Adipocyte (in vitro differentiated cells): ENCODE measurements at places on chromosomes 5 and 9.
A peak's percentile ranks its signal among the peaks of the same experiment; 100 is the strongest.

DNA sequence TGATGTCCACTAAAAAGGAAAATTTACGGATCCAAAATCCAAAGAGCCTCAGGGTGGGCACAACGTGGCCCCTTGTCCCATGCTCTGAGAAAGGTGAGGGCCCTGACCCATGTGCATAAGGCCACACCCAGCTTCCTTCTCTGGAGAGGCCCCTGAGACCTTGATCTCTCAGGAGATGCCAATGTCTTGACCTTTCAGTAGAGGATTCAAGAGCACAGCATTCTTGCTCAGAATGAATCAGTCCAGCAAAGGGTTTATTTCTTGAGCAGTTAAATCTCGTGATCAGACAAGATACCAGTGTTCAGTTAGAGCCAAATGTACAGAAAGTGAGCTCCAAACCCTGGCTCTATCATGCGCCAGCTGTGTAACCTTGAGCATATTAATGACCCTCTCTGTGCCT is 115.9 kb upstream of the DAPK1 start:
- DNase-seq, result peak; percentile 50

GRCh38 chr9:20591223-20591622 is 31.1 kb downstream of the MLLT3 start:
- no peak for DNase-seq

GRCh38 chr5:52041842-52042241 is 658.6 kb downstream of the ISL1 start:
- DNase-seq, result no peak

- DNase-seq, result no peak
Observed at GRCh38 chr5:53575101-53575500, 14.7 kb downstream of the NDUFS4 start.

DNA sequence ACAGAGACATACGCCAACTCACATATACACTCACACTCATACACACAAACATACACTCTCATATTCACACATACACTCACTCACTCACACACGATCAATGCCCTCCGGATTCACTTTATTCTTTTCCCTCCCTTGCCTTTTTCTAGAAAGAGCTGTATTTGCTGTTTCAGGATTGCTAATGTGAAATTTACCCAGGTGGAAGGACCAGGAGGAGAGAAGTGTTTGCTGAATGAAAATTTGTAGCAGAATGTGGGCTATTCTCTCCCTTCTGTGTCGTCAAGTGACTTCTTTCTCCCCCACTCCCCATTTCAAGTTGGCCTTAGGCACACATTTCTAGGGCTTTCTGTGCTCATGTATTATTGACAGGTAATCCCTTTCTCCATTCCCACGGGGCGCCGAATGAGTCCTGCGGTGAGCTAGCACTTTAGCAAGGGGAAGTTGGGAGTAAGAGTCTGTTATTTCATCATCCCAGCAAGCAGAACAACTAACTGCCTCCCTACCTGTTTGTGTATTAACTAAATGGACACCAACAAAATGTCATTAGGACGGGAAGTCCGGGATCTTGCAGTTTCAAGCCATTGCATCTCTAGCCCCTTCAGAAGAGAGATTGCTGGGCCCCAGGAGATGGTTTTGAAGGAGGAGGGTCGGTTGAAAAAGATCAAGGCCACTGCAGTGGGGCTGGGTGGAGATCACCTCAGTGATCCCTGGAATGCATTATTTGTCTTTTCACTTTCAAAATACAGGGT is 97.1 kb upstream of the TAF11L2 start:
- DNase-seq, result no peak

DNA sequence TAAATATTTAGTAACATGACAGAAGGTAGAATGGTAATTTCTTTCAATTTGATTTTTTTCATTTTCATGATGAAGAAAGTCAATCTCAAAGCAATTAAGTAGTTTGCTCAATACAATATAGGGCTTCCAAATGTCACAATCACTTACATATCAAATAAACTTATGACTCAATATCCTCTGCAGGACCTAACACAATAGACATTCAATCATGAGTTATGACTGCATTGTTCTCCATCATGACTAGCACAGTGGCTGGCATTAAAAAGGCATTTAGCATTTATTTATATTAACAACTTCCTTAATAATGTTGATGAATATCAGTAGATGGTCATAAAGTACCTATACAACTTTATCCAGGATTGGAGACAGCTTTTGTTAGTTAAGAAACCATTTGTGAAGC is 1499.6 kb downstream of the EFNA5 start:
- no peak for DNase-seq

GRCh38 chr9:16133556-16134227 is 580.8 kb downstream of the CCDC171 start:
- DNase-seq, result peak; percentile 61

DNA sequence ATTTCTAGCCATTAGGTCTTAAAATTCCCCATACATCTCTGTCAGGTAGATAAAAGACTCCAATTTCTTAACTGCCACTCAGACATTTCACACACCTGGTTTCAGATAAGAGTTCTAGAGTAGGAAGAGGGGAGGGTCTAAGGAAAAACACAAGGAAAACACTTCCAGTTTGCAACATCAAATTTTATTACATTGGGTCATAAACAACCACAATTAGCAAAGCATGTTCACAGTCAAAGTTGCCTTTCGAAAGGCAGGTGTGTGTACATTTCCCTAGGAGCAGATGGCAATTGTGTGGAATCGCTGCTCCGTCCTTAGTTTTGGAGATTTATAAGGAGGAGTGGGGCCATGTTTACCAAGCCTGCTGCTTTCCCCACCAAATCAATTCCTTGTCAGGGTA is 120.8 kb downstream of the DMRT2 start:
- no peak for DNase-seq

DNA sequence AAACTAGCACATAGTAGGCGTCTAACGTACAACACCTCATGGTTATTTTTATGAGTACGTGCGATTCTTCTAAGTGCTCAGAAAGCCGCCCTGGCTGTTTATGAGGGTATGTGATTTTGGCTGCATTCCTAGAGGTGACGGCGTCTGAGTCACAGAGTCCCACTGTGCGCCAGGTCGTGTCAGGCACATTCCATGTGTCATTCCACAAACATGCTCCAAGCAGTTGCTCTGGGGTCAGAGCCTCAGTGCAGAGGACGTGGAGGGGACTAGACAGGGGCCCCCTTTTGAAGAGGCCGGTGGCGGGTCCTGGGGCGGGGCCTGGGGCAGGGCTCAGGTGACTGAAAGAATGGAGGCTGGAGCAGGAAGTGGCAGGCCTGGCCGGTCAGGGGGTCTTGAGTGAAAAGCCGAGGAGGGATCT is 51.9 kb downstream of the NEK6 start:
- DNase-seq, result peak; percentile 93

- DNase-seq, result no peak
Observed at GRCh38 chr5:60841361-60841760, 2.7 kb downstream of the ELOVL7 start.

GRCh38 chr9:128732576-128732975 is 8.6 kb upstream of the ZDHHC12 start:
- no peak for DNase-seq

- peak; percentile 25 for DNase-seq
Observed at GRCh38 chr9:4106760-4107143, 193.1 kb downstream of the GLIS3 start.

DNA sequence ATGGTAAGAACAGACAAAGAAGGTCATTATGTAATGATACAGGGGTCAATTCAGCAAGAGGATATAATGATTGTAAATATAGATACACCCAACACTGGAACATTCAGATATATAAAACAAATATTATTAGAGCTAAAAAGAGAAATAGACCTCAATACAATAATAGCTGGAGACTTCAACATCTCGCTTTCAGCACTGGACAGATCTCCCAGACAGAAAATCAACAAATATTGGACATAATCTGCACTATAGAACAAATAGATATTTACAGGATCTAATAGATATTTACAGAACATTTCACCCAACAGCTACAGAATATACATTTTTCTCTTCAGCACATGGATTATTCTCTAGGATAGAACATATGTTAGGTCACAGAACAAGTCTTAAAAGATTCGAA is 190.6 kb upstream of the RFX3 start:
- peak; percentile 30 for DNase-seq

GRCh38 chr5:172910828-172911627 is 48.2 kb upstream of the RPL26L1 start:
- DNase-seq, result peak; percentile 56

- no peak for DNase-seq
Observed at GRCh38 chr5:139809331-139809810, 13.8 kb downstream of the PSD2 start.

DNA sequence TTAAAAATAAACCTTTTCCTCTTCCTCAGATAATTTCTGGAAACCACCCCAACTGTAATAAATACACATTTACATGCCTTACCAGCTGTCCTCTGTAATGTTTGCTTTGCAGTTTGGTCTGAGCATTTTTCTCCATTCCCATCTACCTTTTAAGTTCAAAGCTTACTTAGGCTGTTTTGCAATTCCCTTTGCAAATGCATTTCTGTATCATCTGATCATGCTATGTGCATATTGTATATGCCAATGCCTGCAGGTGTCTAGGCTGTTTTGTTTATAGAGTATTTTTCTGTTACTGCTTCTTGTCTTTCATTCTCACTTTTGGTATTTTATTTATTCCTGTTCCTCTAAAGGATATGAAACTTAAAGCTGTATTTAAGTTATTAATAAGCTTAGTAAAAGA is 86.3 kb downstream of the SLC44A1 start:
- DNase-seq, result no peak

DNA sequence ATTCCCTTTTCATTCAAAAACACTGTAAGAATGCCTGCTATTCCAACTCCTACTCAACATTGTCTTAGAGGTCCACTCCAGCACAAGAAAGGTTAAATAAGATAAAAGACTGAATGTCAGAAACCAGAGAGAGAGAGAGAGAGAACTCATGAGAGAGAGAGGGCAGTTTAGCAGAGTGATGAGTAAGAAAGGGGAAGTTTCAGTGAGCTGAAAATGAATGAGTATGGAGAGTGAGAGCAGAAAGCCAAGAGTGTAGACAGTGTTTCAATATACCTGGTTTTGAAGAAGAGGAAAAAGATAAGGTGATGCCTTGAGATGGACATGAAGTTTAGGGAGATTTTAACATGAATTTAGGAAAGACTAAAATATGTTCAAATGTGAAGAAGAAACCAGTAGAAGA is 528.0 kb upstream of the SEMA6A start:
- DNase-seq, result no peak

GRCh38 chr9:131370638-131371037 is 23.2 kb upstream of the PRRC2B start:
- DNase-seq, result no peak

GRCh38 chr5:98957307-98957706 is 28.5 kb upstream of the CHD1 start:
- DNase-seq, result no peak

DNA sequence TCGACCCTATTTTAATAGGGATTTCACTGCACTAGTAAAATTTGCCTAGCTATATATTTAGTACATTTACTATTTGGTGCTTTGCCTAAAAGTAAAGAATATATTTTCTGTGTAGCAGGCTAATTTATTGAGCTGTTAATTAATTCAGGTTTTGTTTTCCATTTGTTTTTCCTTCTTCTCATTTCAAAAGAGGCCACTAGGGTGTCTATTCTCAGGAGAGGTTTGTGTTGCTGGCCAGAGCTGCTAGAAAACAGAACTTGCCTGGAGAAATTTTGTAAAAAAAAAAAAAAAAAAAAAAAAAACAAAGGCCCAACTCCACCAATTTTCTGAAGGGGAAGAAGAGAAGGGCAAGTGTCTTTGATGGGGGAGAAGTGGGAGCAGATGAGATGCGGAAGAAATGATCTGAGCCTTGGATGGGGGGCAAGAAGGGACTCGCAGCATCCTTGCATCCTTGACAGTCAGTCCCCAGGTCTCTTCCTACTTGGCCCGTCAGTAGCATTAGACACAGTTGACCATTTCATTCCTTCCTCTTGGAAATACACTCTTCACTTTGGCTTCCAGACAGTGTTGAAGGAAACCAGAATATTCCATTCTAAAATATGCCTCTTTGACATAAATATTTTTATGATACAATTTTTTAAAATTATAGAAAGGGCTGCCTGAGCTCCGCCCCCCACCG is 318.5 kb downstream of the TRPM3 start:
- DNase-seq, result no peak

DNA sequence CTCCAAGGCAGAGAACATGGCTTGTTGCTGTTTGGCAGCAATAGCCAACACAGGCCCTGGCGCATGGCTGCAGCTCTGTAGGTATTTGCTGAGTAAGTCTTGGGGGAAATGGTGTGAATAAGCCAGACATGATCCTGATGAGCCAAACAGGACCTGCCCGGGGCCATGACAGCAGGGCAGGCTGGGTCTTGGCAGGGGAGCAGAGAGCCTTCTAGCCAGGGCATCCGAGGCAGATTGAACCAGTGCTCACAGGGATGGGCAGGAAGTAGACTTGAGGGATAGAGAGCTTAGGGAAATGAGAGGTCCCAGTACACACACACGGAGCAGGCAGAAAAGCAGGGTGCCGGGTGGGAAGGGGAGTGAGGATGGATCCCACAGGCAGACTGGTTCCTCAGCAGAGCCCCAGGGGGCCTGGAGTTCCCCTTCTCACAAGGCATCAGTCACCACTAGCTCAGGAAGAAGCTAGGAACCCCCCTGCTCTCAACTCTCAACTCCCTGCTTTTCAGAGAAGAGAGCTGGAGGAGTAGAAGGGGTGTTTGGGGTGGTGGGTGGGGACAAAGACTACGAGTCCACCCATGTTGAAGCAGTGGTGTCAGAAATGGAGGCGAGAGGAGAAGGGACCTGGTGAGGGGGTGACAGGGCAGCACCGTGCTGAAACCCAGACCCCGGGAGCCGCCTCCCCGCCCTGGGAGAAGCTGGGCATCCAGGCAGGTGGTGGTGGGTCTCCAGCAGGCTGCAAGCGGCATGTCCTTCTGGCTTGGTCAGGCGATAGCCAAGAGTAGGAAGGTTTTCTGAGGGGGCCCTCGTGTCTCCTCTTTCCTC is 111.1 kb downstream of the RGS3 start:
- no peak for DNase-seq

GRCh38 chr9:136604823-136605525 is 57.7 kb upstream of the EGFL7 start:
- DNase-seq, result no peak

DNA sequence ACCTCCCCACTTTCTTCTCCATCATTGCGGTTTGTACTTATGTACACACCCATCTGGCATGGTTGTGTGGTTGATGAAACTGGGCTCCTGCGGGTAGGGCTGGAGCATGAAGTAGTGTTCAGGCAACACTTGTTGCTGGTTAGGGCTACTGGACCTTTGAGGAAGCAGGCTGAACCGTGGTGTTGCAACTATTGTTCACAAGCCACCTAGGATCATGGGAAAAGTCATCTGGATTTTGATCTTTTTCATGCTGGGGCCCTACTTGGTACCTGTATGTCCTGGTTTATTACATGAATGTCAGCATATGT is 40.1 kb upstream of the TIFAB start:
- no peak for DNase-seq

GRCh38 chr9:21326526-21327139 is 8.6 kb downstream of the KLHL9 start:
- peak; percentile 78 for DNase-seq
